OCI-M1 (cell line): ENCODE measurements at places on chromosomes 7 and 10.
A peak's percentile ranks its signal among the peaks of the same experiment; 100 is the strongest.

DNA sequence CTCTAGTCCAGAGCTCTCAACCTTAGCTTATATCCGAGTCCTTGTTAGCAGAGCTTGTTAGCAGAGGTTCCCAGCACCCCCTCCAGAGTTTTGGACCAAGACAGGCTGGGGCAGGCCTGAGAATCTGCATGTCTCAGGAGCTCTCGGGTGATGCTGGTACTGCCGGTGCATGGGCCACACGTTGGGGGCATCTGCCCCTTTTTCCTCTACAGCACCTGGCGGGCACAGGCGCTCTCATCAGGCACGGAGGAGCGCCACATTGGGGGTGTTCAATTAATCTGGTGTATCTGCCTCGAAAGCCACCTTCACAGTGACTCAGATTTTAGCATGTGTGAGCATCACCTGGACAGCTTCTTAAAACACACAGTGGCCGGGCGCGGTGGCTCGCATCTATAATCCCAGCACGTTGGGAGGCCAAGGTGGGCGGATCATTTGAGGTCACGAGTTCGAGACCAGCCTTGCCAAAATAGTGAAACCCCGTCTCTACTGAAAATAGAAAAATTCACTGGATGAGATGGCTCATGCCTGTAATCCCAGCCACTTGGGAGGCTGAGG lies 117.7 kb downstream of the ELFN1 start:
- DNase-seq: no peak

DNA sequence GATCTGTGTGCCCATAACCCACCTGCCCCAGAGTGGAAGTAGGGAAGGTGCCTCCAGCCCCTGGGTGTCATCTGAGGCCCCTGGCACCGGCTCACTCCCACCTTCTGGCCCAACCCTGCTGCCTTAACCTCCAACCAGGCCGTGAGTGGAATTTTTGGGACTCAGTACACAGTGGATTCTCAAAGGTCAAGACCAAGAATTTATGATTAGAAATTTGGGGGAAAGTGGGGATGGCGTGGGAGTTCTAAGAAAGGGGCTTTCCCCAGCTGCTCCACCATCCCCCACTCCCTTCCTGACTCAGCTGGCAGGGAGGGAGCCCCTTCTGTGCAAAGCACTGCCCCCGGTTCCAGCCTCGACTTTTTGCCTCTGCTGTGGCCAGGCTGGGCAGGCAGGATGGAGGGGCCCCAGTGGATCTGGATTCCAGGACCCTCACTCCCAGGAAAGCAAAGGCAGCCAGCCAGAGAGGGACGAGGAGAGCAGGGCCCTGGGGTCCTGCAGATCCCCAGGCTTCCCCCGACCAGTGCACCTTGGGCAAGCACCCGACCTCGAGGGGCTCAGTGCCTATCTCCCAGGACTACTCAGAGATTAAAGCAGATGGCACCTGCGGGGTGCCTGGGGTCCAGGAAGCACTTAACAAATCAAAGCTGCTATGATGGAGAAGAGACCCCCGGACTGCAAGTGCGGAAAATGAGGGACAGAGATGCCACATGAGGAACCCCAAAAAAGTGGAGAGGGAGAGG lies 12.8 kb downstream of the SPOCK2 start:
- DNase-seq: no peak

GRCh38 chr10:73906524-73907447 lies 4.1 kb upstream of the PLAU start:
- peak; percentile 42 for DNase-seq

DNA sequence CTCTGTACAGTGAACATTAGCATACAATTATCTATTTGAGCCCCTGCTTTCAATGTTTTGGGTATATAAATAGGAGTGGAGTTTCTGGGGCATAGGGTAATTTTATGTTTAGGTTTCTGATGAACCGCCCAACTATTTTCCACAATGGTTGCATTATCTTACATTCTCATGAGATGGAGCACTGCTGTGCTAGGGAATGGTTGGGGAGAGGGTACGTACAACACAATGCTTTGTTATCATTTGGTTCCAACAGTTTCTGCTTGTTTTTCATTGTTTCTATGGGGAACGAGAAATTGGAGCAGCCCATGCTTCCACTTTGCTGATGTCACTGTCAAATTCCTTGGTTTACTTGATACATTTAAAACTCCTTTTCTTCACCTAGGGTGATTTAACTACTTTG lies 1115.3 kb downstream of the REEP3 start:
- DNase-seq: no peak

DNA sequence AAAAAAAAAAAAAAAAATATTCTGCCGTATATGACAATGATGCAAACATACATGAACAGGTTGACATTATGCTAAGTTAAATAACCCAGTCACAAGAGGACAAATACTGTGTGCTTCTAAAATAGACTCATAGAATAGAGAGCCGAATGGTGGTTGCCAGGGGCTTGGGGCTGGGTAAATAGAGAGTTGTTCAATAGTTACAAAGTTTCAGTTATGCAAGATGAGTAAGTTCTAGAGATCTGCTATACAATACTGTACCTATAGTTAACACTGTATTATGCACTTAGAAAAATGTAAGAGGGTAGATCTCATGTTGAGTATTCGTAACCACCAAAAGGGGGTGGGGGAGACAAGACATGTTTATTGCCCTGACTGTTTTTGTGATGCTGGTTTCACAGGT lies 77.1 kb upstream of the GNAI1 start:
- DNase-seq: no peak

DNA sequence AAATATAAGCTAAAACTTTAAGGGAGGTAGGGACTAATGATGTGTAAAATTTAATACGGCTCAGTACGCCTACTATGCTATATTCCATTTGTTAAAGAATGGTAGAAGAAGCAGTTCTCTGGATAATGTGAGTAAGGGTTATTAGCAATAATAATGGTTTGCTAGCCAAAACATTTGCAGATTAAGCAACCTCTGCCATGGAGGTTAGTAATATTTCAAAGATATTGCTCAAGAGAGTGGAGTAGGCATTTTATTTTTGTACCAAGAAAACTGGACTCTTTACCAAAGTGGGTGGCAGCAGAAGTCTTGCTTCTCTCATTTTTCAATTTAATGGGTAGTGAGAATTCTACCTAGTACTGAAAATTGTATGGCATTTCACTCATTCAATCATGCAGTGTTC lies 158.9 kb upstream of the TMEM106B start:
- DNase-seq: no peak

GRCh38 chr7:148395352-148395811 lies 195.2 kb upstream of the C7orf33 start:
- DNase-seq: no peak

DNA sequence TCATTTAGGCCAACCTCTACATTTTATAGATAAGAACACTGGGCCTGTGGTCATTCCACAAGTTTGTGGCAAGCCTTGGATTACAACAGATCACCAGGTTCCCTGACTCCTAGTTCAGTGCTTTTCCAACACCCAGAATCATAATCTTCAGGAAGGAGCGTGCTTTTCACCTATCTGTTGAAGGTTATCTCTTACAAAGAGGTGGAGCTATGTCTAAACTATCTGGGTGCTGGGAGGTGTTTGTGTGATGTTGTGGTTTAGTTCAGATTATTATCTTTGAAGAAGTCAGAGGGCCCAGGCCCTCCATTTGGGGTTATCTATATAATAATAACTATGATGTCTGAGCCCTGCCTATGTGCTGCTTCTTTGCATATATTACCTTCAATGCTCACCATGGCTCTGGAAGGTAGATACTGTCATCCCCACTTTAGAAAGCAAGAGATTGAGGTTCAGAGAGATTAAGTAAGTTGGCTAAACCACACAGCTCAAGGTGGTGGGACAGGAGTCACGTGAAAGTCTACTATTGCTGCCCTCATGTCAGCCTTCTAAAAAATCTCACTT lies 24.0 kb downstream of the IL2RA start:
- peak; percentile 65 for DNase-seq

DNA sequence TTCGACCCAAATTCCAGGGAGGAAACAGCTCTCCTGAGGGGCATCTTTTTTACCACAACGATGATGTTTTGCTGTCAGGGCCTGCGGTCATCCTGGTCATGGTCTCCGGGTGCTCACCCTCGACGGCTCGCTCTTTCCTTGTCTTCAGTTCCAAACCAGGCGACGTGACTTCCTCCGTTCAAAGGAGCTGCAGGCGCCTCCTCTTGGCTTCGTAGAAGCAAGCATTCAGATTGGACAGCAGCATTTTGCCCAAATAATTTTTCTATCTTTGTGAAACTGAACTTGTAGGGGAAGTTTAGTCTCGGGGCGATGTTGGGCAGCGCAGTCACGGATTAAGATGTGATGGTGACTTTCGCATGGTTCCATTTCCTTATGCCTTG lies 208.9 kb downstream of the DNAJB6 start:
- no peak for DNase-seq

DNA sequence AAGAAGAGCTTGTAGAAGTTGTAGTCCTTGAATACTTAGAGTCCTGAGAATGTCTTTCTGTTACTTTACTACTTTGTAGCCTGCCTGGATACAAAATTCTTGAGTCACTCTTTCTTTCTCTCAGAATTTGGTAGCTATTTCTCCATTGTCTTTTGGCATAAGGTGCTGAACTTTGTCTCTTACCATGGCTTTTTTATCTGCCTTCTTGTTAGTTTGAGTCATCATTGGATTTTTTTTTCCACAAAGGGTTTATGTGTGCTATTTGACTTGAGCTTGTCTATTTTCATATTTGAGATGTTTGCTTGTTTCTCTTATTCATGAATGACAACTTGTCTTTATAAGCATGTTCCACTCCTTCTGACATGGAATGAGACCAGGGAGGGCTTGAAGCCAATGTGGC lies 74.5 kb upstream of the EXOC6 start:
- DNase-seq: peak; percentile 37

DNA sequence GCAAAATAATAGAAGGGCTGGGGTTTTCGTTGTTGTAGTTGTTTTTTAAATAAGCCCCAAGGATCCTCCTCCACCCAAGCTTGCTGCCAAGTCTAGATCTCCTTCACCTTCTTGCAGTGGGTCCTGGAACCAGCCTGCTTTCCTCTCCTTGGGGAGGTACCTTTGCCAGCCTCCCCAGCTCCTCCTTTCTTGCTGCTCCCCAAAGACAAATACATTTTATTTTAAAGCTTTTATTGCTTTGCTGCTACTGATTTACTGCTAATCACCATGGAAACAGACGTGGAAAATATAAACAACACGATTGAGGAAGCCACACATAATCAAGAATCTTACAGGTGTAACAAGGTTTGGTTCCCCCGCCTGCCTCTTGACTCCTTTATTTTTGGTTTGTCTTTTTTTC lies 17.4 kb upstream of the SLF2 start:
- no peak for DNase-seq

- no peak for DNase-seq
Measured at GRCh38 chr7:38840736-38841460, 68.1 kb downstream of the VPS41 start.

DNA sequence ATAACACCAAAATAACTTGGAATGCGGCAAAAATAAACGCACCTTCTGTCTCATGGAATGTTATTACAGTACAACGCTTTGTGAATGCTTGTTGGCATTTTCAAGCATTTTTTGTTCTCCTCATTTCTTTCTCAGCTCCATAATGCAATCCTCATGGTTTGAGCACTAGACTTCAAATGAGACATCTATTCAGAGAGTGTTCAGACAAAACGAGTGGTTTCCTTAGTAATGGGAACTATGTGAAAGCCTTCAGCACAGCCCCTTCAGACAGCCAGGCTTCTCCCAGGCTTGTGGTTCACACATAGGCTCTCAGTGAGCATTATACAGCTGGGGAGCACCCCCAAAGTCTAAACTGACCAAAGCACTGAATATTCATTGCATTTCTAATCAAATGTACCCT lies 8.6 kb upstream of the LRRN3 start:
- no peak for DNase-seq

DNA sequence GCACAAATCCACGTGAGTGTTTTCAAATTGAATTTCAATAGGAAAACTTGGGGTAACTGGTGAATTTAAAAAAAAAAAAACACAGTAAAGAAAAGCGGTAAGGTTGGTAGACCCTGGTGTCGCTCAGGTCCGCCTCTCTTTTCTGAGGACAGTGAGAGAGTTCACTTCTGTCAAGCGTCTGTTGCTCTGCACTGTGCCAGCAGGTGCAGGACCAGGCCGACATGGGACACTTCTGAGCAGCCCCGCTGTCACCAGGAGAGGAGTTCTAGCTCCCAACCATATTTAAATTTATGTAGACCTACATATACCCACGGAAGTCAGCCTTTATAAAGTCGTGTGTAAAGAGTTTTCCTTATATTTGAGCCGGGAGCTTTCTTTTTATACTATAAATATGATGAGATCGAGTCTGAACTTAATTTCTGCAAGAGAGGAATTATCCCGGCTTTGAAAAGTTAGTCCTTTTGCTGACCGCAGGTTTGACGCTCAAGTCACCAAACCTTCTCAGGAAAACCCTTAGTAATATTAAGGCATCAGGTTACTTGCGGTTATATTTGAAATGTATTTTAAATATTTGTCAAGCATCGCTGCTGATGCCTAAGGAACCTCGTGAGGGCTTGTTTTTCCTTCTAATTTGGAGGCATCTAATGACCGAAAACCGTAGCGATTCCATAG lies 531 bp downstream of the IKZF1 start:
- peak; percentile 67 for DNase-seq
